ENCODE measurements at places on chromosomes 5 and 9.

DNA sequence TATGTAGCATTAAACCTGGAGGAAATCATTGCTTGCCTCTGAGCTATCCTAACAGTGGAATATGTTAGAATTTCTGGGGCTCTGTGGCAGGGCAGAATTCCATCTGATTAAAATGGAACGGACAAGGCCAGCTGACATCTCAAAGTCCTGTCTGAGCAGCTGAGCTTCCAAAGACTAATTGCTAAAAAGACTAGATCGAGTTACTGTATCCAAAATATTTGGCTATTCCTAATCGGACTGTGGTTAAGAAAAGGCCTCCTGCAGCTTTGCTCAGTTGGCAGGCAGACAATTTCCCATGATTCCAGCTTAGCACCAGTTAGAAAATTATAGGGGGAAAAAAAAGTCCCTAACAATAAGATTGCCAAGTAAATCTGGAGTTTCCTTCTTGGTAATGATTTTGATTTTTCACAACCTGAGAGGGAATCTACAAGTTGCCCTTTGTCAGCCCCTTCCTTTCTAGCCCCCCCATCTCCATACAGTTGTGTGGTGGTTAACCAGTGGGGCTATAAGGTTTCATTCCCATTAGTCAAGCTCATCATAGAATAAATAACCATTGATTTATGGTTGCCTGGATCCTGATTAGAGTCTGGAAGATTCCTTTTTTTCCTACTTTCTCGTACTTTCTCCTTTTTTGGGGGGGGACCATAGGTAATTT, 26.4 kb downstream of the PTGR1 start:
- peak; percentile 31 for DNase-seq

DNA sequence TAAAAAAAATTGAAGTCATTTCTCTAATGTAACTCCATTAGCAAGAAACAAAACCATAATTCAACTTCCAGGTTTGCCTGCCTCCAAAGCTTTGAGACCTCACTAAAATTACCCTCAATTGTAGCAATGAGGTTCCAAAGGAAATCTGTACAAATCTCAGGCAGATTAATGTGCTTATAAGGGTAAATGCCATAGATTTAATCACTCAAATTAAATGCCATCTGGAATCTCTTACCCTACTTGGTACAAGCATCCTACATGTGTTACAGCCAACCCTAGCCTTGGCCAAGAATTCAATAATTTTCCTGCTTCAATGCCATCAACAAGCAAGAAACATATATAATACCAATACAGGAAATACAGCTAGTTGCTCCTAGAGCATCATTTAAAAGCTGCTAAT, 452.8 kb downstream of the RAB3C start:
- no peak for DNase-seq

DNA sequence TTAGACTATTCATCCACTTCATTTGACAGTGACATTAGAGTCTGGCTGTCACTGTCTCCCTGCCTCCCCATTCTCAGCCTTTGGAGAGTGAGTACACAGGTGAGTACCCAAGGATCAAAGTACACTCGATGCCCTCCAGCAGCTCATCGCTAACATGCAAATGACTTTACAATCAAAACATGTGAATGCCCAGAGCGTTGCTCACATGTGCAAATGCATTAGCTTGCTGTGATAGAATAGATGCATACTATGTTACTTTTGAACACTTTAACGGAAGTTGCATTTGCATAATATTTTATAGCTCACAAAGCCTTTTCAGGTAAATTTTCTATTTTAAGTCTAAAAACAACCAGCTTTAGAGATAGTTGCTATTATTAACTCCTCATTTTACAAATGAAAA, 107.6 kb downstream of the SYK start:
- DNase-seq: no peak

- no peak for DNase-seq
Measured at GRCh38 chr5:172773481-172774469, 2.8 kb upstream of the DUSP1 start.

- no peak for DNase-seq
Measured at GRCh38 chr5:10232386-10232785, 17.3 kb downstream of the ATPSCKMT start.

GRCh38 chr5:95424526-95424925, 33.4 kb downstream of the FAM81B start:
- DNase-seq: no peak

- DNase-seq: no peak
Measured at GRCh38 chr9:92510747-92511146, 25.0 kb downstream of the ECM2 start.

GRCh38 chr9:98873951-98874371, 66.5 kb downstream of the GALNT12 start:
- DNase-seq: no peak

GRCh38 chr9:81371824-81372223, 317.5 kb downstream of the TLE1 start:
- DNase-seq: no peak

DNA sequence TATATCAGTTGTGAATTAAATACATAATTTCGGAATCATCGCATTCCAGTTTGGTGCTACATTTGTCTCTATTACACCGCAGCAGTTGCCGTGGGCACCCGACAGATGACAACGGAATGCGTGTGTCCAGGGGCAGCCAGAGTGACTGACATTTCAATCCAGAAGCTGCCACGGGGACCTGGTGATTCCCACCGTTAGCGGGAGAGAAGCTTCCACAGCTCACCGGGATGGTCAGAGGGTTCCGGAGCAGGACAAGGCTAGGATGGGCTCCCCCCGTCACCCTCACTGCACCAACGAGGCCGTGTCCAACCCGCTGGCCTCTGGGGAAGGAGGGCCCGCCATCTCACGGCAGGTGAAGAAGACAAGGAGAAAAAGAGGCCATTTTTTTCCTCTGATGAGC, 86.8 kb downstream of the GTF3C4 start:
- no peak for DNase-seq

DNA sequence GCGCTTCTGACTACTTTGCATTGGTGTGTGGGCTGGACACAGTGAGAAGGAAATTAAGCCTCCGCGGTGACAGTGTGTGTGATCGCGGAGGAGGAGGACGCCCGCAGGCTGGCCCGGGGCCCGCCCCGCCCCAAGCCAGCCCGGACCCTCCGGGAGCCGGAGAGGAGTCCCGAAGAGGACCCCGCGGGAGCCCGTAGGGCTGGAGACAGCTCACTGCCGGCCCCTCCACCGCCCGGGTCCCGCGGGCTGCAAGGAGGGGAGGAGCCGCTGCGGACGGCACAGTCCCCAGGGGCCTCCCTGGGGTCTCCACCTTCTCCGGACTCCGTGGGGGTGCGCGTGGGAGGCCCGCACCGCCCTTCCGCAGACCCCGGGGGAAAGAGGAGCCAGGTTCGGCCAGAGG, 146.4 kb upstream of the ERCC6L2 start:
- DNase-seq: no peak

DNA sequence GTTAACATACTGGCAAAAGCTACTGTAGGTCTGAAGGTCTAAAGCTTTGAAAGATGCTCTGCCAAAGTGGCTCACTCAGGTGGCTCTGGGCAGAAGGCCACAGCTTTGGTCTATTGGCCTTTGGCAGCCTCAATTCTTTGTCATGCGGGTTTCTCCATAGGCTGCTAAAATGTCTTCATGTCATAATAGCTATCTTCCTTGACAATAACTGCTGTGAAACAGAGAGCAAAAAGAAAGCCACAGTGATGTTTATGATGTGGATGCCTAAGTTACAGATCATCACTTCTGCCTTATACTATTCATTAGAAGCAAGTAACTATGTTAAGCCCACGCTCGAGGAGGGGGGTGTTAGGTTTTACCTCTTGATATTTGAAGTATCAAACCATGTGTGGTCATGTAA, 906.1 kb upstream of the CDH9 start:
- no peak for DNase-seq

- DNase-seq: no peak
Measured at GRCh38 chr5:53726121-53726520, 165.7 kb downstream of the NDUFS4 start.

DNA sequence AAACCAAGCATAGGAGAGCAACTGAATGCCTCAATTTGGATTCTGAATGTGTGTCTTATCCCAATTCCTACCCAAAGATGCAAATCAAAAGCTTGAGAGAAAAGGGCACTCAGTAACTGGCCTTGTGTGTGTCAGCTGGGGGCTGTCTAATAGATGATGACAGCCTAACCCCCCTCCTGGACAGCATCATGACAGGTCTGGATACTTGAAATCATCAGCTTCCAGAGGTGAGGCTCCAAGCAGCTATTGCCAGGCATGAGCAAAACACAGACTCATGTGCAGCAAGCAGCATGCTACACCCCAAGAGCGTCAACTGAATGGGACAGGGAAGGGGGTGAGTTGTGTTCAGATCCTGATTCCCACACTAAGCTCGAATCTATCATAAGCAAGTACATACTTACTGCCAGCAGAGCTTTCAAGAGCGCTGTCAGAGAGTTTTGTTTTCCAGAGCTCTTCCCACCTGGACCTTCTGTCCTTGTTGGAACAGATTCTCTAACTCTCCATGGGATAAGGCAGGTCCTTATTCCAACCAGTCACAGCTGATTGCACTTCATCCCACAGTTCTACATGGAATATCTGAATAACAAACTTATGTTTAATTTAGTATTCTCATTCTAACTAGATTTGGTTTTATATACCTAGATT, 467.5 kb downstream of the DTWD2 start:
- DNase-seq: no peak

DNA sequence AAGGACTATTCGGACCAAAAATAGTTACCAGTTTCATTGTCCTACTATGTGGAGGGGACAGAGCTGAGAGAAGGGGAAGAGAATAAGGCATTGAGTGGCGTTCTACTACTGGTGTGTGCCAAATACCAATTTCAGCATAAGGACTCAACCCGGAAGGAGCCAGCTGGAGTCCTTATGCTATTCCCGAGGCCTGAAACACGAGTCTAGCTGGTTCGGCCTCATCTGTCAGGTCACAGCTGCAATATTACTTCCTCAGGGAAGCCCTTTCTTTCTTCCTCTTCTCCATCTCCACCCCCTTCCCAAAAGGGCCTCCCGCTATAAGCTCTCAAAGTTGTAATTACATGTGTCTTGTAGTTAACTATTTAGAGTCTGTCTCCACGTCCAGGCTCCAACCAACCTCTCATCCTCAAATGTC, 20.5 kb upstream of the FER start:
- peak; percentile 9 for DNase-seq

GRCh38 chr5:10652151-10652550, 88.3 kb downstream of the ANKRD33B start:
- no peak for DNase-seq

DNA sequence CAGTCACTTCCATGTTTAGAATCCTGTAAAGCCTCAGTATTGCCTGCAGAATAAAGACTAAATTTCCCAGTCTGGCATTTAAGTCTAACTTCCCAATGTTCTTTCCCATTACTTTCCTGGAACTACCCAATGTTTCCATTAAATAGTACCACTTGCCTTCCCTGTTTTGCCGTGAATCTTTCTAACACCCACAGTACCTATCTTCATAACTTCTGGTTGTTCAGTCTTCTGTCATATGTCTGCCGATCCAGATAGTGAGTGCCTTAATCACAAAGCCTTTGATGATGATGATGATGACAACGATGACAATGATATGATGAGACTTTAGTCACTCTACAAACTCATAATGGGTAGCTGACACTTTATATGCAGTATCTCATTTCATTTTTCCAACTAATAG, 6.6 kb upstream of the HEMGN start:
- no peak for DNase-seq

DNA sequence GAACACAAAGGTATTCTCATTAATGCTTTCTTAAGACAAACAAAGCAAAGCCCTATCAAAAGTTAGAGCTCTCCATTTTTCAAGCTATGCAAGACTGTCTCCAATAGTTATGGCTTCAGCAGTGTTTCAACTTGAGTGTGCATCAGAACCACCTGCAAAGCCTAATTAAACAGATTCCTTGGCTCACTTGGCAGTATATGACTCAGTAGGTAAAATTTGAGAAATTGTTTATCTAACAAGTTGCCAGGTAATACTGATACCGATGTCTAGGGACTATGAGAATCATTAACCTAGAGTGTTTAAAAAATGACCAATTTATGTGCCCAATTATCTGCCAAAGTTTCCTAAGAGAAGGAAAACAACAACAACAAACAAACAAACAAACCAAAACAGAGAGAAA, 60.3 kb upstream of the PARP8 start:
- DNase-seq: no peak

GRCh38 chr5:76690037-76690679, 25.8 kb upstream of the F2R start:
- DNase-seq: no peak

- no peak for DNase-seq
Measured at GRCh38 chr5:176533894-176534611, 3.1 kb downstream of the RNF44 start.

DNA sequence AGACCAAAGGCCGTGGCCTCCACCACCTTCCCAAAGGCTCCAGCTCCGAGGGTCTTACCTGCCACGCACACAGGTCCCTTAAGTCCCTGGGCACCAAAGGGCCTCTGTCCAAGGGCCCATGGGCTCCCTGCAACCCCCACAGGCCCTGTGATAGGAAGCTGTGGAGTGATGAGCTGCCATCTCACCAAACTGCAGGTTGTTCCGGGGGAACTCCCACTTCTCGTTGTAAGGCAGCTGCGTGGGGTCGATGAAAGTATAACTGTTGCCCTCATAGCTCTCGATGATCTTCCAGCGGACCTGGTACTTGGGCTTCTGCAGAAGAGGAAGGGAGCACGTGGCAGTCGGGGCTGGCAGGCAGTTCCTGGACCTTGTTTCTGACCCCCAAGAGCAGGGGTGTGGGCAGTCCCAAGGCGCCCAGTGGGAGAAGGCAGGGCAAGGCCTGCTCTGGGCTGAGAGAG, 24.8 kb downstream of the CSF1R start:
- no peak for DNase-seq

DNA sequence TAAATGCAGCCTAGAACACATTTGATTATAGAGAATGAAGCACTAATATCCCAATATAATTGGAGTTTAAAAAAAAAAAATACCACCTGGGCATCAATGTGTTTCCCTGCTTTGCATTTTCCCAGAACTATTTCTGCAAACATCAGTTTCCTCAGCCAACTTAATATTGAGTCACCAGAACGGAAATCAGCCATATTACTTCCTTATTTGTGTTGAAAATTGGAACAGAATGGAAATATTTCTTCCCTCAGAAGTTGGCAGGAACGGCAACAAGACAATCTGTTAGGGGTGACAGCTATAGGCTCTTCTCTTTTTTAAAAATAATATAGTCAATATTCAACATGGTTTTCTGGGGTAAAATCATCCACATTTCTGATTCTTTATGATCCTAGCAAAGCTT, 4.0 kb downstream of the MFAP3 start:
- no peak for DNase-seq

DNA sequence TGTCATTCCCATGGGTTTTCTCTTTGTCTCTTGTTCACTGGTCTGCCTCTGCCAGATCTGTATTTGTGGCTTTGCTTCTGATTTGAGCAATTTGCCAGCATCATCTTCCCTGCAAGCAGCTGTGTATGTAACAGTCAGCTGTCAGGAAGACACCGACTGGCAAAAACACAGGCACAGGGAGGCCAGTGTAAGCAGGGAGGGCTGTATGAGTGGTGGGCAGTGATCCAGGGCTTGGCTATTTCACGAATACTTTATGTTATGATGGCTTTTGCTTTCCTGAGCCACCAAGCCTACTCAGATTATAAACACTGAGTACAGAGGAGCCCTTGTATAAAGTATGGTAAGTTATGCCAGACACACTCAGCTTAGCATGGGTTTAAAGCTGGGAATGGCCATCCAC, 11.6 kb downstream of the BNIP1 start:
- no peak for DNase-seq

- DNase-seq: no peak
Measured at GRCh38 chr9:133382507-133383141, 6.5 kb downstream of the STKLD1 start.

GRCh38 chr9:2723376-2724065, 6.2 kb downstream of the KCNV2 start:
- no peak for DNase-seq
